Stimulated activated CD4-positive, alpha-beta T cell treated with anti-CD3 and anti-CD28 coated beads, Interleukin-1b, Interleukin-23, amount 100 ng/mL, for 1 hour (primary cell): ENCODE measurements at places on chromosomes 5 and 9.

- no peak for DNase-seq
These were observed 84.6 kb downstream of the GAPVD1 start for GRCh38 chr9:125346080-125346732.

DNA sequence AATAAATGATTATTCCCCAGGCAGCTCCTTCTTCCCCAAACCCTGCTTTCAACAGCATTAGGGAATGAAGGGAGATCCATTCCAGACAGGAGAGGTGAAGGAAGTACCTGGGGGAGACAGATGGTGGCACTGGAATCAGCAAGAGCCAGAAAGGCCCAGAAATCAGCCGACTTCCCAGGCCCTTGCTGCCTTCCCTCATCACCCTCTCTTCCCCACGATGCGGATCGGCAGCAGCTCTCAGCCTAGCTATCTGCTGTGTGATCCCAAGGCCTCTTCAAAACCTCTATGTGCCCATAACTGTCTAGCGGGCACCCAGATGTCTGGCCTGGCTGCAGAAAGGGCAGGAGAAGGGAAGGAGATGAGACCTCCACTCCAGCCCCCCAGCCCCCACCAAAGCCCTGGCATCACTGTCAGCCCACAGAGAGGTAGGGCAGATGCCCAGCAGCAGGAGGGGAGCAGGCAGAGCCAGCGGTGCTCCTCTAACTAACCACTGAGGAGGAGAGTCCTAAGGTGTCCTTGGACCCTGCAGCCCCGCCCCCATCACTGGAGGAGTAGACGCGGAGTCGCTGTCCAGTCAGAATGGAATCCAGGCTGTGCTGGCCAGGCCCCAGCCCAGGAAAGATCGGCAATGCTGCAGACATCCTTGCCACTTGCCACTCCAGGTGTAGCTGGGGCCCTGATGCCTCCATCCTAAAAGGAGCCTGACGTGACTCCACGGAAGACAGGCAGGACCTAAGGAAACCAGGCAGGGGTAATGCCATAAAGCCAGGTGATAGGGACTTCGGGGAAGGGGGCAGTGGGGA is 12.7 kb downstream of the CNTFR start:
- no peak for DNase-seq

DNA sequence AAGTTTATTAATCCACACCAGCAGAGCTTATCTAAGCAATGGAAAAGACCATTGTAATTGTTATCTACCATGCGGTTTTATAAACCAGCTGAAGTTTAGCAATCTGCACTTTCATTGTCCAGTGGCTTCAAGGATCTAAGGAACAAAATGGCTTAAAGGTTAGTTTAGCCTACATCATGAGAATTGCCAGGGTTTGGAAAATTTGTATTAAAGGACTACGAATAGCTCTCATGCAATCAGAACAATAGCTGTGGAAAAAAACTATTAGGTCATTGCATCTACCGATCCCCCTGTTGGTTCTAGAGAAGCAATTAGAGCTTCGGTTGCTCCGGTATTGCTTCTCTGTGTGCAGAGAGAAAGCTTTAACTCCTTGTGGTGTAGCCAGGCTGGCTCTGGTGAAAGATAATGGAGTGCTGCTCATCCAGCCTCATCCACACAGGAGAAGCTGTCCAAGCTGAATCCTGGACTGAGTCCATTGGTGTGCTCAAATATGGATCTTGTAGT is 86.3 kb upstream of the SLC12A2 start:
- no peak for DNase-seq

DNA sequence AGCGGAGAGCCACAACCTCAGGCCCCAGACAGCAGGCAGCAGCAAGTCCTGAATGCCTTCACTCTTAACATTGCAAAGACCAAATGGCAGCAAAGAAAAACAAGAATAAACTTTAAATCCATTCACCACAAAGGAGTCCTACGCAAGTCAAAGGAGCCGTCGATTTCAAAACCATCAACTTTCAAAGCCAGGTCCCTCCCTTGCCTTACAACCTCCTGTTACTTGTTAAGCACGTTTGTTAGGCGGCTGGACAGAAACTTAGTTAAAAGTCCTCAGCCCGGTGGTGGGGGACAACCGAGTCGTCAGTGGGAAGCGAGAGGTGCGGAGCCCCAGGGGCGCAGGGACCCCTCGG is 938 bp downstream of the LPAR1 start:
- DNase-seq, result no peak

GRCh38 chr5:135735831-135736230 is 98.6 kb upstream of the SLC25A48 start:
- no peak for DNase-seq
